Activated CD4-positive, alpha-beta memory T cell treated with anti-CD3 and anti-CD28 coated beads, Interleukin-2, amount 10 ng/mL, durations not matched to agents 7 days and 5 days (primary cell): ENCODE measurements at places on chromosomes 3 and 15.

GRCh38 chr15:26686547-26687187 lies 86.2 kb downstream of the GABRB3 start:
- no peak overlapping the region for H3K4me3 ChIP-seq
- H3K36me3 ChIP-seq: no peaks in the 10 kb centered on the region
- H3K27me3 ChIP-seq: no peaks in the 10 kb centered on the region
- no peaks in the 10 kb centered on the region for H3K4me1 ChIP-seq
- H3K27ac ChIP-seq: no peak overlapping the region

DNA sequence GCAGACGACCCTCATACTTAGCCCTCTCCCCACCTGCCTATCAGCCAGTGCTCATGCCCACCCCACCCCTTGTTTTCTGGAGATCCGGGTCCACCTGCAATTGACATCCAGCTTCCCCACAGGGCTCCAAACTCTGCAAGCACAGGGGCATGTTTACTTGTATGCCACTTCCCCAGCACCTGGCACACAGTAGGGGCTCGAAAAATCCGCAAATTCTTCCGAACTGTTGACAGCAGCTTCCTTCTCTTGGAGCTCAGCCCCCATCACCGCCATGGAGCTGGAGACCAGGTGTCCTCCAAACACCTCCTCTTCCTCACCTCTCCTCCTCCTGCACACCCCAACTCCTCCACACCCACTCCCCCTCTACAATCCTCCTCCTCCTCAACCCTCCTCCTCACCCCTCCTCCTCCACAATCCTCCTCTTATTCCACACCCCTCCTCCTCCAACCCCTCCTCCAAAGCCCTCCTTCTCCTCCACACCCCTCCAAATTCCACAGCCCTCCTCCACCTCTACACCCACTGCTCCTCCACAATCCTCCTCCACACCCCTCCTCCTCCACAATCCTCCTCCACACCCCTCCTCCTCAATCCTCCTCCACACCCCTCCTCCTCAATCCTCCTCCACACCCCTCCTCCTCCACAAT lies 70.4 kb upstream of the BLM start:
- H3K27me3 ChIP-seq: no peaks in the 10 kb centered on the region
- H3K4me3 ChIP-seq: no peak overlapping the region
- H3K36me3 ChIP-seq: peaks cover 28% of the 10 kb centered on the region
- peak overlapping the region; percentile 67 for H3K27ac ChIP-seq
- peaks cover 42% of the 10 kb centered on the region for H3K4me1 ChIP-seq

GRCh38 chr3:50269977-50270413 lies 1.0 kb downstream of the SEMA3B start:
- peaks cover 41% of the 10 kb centered on the region for H3K27me3 ChIP-seq
- peaks cover 23% of the 10 kb centered on the region for H3K4me1 ChIP-seq
- H3K36me3 ChIP-seq: no peaks in the 10 kb centered on the region
- no peak overlapping the region for H3K4me3 ChIP-seq
- no peak overlapping the region for H3K27ac ChIP-seq

DNA sequence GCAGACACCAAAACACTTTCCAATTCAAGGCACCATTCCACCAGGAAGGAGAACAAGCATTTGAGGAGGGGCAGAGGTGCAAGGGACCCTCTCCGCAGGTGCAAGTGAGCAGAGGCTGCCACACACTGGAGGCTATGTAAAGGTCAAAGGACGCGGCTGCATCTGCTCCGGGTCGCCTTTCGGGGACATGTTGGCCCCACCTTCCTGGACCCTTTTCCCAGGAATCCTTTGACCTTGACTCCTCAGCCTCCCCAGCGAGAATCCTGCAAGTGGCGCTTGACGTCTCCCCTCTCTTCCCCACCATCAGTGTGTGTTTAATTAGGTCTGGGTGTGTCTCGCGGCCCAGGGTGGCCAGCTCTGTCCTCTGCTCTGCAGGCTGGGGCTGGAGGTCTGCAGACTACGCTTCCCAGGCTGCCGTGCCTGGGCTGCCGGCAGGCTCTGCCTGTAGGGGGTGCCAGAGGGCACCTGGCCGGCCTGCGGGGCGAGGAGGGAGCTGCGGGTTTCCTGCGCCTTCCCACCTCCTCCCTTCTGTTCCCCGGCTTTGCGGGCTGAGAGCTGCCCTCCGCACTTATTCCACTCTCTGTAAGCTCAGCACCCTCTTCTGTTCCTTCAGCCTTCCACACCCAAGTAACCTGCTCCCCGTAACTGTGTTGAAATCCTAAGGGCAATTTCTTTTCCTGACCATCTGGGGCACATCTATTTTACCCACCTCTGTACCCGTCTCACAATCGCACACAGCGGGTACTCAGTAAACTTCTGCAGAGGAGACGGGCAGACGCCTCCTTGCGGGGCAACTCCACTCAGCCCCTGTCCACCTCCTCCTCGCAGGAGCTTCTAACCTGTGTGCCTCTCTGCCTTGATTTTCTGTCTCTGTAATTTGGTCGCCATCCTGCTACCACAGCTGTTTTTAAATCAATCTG lies 129.8 kb downstream of the NSMCE3 start:
- H3K27me3 ChIP-seq: peaks cover 17% of the 10 kb centered on the region
- H3K4me1 ChIP-seq: peaks cover 1% of the 10 kb centered on the region
- H3K27ac ChIP-seq: no peak overlapping the region
- no peak overlapping the region for H3K4me3 ChIP-seq

- no peaks in the 10 kb centered on the region for H3K27me3 ChIP-seq
- H3K4me1 ChIP-seq: peaks cover 28% of the 10 kb centered on the region
- no peak for DNase-seq
- peaks cover 20% of the 10 kb centered on the region for H3K36me3 ChIP-seq
Observed at GRCh38 chr3:192869131-192870031, 48.3 kb downstream of the MB21D2 start.

DNA sequence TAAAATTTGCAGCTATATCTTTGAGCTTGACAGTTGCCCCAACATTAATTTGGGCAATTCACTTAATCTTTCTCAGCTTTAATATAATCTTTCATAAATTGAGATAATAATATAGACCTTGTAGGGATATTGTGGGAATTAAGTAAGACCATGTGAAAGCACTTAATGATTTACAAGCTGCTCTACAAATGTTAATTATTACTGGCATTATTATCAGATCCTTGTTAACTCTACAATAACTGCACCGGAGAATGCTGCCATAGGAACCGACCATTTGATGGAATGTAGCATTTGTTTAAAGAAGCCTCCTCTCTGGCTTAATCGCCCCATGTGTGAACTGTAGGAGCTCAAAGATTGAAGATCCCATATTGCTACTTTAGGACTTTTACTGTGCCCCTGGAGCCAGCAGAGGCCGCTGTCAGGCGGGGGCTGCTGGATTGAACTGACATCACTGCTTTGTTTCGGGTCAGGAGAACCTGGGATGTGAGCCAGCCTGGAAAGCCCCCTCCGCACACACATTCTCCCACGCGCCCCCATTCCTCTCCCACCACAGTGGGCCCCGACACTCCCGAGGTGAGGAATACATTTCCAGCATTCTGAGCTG lies 154.2 kb upstream of the TNIK start:
- H3K4me1 ChIP-seq: no peaks in the 10 kb centered on the region
- no peaks in the 10 kb centered on the region for H3K36me3 ChIP-seq
- no peak overlapping the region for H3K4me3 ChIP-seq
- H3K27ac ChIP-seq: no peak overlapping the region

- no peak for DNase-seq
- H3K27me3 ChIP-seq: no peaks in the 10 kb centered on the region
- no peaks in the 10 kb centered on the region for H3K4me1 ChIP-seq
- H3K4me3 ChIP-seq: no peak overlapping the region
- no peak overlapping the region for H3K27ac ChIP-seq
- no peaks in the 10 kb centered on the region for H3K36me3 ChIP-seq
Observed at GRCh38 chr3:75978686-75979085, 193.3 kb upstream of the ZNF717 start.
